ENCODE measurements at places on chromosomes 3 and 15. TPM values are rescaled to one million over a fixed set of nuclear protein-coding genes. Genes with fewer than 3 reads are reported as not detected.

DNA sequence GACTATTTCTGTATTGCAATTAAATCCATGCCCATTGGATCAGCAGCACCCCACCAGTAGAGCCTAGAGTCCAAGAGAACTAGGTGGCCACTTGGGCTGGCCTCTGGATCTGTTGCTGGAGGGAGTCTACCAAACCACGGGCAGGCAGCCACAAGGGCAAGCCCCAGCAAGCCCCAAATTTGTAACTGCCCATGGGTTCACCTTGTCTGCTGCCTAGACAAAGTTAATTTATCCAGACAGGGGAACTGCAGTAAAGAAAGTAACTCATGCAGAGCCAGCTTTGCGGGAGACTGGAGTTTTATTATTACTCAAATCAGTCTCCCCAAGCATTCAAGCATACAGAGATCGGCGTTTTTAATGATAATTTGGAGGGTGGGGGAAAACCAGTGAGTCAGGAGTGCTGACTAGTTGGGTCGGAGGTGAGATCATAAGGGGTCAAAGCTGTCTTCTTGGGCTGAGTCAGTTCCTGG lies 74.0 kb upstream of the TERB2 start:
- H3K4me3 ChIP-seq = no peak overlapping the region
- H3K27ac ChIP-seq = no peak overlapping the region
- no peaks in the 10 kb centered on the region for H3K36me3 ChIP-seq
- H3K4me1 ChIP-seq = no peaks in the 10 kb centered on the region

- H3K4me3 ChIP-seq = peak overlapping the region; percentile 67
- no peaks in the 10 kb centered on the region for H3K36me3 ChIP-seq
- no peaks in the 10 kb centered on the region for H3K27me3 ChIP-seq
- H3K27ac ChIP-seq = peak overlapping the region; percentile 97
- DNase-seq = no peak
These were observed 991 bp upstream of the HIGD1A start for GRCh38 chr3:42805141-42805821.

DNA sequence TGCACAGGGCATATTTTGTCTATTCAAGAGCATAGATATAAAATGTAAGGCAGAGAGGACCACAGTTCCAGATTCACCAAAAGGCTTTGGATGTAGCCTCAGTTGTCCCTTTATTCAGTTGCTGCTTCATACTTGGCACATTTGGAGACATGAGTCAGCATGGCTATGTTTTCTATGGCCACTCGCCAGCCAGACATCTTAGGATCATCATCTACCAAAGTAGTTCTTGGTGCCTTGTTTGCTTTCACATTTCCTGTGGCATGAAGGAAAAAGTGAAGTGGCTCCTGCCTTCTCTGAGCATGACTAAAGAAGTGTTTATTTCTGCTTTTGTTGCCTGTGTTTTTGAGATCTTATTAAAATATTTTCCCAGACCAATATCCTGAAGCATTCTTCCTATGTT lies 7.2 kb downstream of the SUSD5 start:
- no peaks in the 10 kb centered on the region for H3K36me3 ChIP-seq
- DNase-seq = no peak
- H3K27me3 ChIP-seq = no peaks in the 10 kb centered on the region

- no peak for DNase-seq
- H3K4me3 ChIP-seq = no peak overlapping the region
- no peak overlapping the region for H3K27ac ChIP-seq
- no peaks in the 10 kb centered on the region for H3K36me3 ChIP-seq
- H3K27me3 ChIP-seq = no peaks in the 10 kb centered on the region
These were observed 480.5 kb upstream of the PROK2 start for GRCh38 chr3:72265256-72266015.

PLSCR5 gene
- total RNA-seq = not detected
